Sciatic nerve (tissue), 2 donors: ENCODE measurements at places on chromosomes 11 and 22.

DNA sequence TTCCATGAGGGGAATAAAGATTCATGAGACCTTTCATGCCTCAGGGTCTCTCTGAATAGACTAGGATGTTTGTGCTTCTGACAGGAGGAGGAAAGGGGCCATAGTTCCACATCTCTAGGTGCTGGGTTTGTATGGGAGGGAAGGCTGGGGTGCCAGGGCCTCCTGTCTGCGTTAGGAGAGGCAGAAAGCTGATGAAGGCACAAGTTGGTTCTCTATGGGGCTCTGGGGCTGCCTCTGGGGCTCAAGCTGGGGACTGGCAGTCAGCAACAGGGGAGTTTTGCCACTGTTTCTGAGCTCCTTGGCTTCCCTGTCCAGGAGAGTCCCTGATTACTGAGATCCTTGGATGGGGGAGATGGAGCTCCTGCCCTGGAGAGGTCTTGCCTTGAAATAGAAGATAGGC, 4.1 kb downstream of the KCNE3 start:
- no peak for DNase-seq

DNA sequence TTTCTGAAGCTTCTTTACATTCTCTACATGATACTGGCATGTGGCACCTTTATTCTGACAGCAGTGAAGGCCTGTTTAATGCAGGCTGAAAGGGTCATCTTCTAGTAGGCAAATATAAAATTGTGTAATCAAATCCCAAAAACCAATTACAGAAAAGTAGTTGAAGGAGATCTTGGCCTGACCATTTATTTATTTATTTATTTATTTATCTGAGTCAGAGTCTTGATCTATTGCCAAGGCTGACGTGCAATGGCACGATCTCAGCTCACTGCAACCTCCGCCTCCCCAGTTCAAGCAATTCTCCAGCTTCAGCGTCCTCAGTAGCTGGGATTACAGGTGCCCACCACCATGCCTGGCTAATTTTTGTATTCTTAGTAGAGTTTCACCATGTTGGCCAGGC, 22.7 kb upstream of the CECR2 start:
- DNase-seq = no peak

DNA sequence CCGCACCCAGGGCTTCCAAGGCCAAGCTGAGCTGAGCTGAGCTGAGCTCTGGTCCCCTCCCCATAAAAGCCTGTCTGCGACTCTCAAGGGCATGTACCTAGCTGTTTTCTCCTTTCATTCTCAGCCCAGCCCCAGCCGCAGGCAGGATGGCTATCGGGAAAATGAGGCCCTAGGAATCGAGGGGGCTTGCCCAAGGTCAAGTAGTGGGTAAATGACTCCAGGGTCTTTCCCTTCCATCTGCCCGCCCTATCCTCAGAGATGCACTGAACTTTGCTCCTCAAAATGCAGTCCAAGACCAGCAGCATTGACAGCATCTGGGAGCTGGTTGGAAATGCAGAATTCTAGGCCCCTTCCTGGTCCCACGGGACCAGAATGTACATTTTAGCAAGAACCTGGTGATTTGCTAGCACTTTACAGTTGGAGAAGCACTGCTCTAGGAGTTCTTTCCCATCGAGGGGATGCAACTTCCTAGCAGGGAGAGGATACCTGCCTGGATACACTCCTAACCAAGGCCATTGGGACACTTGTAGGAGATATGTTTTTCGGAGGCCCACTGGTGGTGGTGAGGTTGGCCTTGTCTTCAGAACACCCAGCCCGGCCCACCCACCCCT, 43.2 kb upstream of the ACCSL start:
- no peak for DNase-seq

GRCh38 chr11:111026241-111026640, 219.3 kb upstream of the POU2AF2 start:
- no peak for DNase-seq

DNA sequence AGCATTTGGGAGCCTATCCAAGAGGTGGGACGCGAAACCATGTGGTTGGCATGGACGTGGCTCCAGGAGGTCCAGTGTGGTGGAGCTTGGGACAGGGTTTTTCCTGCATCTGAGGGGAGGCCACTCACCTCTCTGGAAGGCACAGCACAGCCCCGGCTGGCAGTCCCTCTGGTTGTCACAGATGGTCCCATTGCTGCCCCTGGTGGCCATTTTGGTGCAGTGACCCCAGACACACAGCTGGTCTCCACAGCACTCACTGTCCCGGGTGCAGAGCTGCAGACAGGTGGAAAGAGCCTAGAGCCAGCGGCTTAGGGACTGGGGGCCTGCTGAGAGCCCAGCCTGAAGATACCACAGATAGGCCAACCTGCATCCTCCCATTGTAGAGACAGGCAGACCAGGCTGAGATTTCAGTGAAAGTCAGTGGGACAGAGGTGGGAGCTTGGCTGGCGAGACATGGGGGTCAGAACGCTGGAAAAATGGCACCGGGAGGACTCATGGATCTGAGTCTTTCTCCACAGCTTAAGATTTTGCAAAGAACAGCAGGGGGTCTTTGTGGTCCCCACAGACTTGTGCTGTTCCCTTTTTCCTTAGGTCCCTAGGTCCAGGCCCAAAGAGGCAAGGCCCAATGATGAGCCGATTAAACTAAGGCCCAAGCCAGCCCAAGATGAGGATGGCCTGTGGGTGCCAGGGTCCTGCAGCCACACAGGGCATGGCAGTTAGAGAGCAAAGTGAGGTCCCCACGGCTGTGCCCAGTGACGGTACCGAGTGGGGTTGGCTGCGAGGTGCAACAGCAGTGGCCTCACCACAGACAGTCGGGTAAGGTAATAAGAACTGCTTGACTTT, 41.4 kb downstream of the DKK3 start:
- peak; percentile 79 for DNase-seq

GRCh38 chr11:95831198-95831883, 41.0 kb downstream of the CEP57 start:
- DNase-seq = no peak

GRCh38 chr11:95877291-95877690, 46.6 kb downstream of the MTMR2 start:
- no peak for DNase-seq

DNA sequence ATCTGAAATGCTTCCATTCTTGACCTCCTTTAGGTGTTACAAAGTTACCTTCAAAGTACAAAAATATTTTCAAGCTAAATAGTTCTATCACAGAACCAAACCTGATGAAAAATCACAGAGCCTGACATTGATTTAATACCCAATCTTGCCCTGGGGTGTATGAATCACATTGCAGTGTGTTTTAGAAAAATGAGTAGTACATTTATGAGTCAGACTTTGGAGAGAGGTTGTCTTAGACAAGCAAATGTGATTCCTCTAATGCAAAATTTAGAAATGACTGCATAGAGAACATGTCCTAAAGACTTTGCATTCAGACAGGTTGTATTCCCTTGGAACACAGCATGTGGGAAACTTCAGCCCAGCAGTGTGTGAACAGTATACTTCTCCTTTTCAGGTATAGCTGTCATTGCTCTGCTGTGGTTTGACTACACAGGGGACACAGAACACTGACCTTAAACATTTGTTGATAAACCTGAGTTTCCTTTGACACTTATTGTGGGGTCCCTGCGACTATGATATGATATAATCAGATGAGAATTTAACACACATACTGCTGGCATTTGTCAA, 972.1 kb downstream of the JRKL start:
- DNase-seq = no peak
